ENCODE measurements at places on chromosomes 13 and 19. TPM values are rescaled to one million over a fixed set of nuclear protein-coding genes. Genes with fewer than 3 reads are reported as not detected.

LSM14A gene
- 134 TPM for total RNA-seq

GRCh38 chr19:47704656-47705055 lies 8.6 kb upstream of the EHD2 start:
- DNase-seq, result no peak

DACT3 gene
- 0.32 TPM for total RNA-seq

DNA sequence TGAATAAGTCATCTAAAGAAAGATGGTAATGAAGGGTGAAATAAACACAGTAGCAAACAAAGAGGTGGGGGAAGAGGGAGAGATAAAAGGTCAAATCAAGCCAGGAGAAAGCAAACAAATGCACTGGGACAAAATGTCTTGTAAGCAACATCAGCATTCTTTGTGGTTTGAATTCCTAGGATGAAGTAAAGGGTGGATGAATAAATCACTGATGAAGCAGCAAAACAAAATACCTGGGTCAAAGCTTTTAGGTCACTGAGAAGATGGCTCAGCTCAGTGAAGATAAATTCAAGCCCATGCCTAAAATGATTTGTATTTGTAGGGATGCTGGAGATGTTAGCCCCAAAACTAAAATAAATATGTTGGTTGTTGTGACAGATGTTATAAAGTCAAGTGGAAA lies 86.5 kb upstream of the FBXL3 start:
- no peak for DNase-seq

ADM5 gene
- 4.3 TPM for total RNA-seq

All from A673 (cell line).